ENCODE measurements at places on chromosomes 6 and 20.

DNA sequence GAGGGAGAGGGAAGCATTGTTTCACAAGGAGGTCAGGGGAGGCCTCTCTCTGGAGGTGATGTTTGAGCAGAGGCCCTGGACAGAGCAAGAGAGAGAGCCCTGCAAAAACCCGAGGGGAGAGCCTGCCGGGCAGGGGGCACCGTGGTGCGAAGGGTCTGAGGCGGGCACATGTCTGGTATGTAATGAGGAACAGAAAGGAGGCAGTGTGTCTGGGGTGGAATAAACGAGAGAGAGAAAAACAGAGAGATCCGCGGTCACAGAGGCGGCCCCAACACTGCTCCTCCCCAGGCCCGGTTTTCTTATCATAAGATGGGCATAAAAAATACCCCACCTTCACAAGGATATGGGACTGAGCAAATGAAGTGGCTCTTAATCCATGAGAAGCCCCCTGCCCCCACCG lies 119.2 kb downstream of the PREX1 start:
- no peak for DNase-seq

- no peak for DNase-seq
Measured at GRCh38 chr6:79385893-79386292, 151.3 kb downstream of the LCA5 start.

DNA sequence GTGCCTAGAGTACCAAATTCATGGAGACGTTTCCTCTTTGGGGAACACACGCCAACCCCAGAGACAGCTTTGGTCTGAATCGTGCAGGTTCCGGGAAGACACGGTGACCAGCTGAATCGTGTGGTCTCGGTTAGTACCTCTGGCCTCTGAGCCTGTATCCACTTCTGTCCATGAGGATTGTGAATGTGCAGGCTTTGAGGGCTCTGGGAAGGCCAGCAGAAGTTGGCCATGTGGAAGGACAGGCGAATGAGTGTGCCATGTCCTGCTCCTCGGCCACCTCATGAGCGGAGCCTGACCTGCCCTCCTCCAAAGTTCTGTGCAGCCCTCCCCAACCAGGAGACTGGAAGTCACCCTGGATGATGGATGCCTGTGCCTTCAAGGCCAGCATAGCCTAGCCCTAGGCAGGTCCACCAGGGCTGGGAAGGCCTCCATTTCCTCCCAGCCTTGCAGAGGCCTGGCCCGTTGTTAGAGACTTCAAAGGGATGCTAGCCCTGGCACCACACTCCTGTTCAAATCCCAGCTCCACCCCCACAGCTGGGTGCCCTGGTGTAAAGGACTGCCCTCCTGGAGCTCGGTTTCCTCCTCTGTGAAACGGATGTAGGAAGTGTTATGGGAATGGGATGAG lies 1.7 kb upstream of the TMEM74B start:
- DNase-seq, result peak; percentile 26

DNA sequence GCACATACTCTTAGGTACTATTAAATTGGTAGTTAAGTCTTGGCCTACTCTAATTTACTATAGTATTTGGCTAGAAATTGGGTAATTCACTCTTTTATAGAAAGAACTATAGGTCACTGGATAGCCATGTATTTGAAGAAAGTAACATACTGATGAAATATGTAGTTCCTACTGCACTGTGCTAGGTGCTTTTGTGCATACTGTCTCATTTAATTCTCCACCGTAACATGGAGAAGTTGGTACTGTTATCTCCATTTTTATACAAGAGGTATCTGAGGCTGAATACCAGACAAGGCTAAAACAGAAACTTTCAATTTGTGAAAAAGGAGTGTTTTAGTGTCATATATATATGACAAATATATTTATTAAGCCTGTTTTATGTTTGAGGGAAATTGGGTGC lies 29.8 kb downstream of the AFDN start:
- DNase-seq, result no peak

DNA sequence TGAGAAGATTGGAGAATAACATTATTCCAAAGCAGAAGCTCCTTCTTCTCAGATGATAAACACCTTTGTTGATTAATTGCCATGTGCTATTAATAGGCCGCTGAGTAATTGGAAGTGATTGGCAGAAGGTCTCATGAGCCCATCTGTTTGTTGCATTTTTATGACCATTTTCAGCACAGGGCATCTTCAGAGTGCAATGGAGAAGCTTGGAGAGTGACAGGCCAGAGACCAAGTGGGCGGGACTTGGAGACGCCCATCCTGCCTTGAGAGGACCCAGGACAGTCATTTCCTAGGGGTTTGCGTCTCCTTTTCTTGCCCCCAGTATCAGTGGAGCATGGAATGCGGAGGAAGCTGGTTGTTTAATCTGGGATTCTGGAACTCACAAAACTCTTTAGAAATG lies 89.5 kb downstream of the CDH4 start:
- no peak for DNase-seq

DNA sequence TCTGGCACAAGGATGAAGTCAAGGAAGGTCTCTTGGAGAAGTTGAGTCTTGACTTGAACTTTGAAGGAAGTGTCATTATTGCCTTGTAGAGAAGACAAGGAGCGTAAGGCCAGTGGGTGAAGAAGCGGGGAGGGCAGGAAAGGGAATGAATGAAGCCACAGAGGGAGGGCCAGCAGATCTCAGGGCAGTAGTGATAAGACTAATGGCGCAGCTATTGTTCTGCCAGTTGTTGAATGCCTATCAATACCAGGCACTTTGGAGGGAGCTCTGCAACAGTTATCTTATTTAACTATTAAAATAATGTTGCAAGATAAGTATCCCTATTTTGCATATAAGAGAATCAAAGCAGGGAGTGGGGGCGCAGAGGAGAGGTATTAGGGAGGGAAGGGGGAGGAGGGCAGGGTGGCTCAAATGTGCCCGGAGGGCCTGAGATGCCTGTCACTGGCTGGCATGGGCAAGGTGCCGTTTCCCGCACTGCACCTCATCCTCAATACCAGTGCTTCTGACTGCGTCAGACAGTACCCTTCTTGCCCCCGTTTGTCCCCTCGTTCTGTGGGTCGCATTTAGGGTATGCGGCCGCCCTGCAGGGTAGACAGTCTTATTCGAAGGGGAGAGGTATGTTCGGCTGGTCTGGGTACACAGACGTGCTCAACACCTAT lies 109.8 kb downstream of the ZDHHC14 start:
- DNase-seq, result no peak

- peak; percentile 98 for DNase-seq
Measured at GRCh38 chr6:36196880-36197548, 470 bp downstream of the BRPF3 start.

DNA sequence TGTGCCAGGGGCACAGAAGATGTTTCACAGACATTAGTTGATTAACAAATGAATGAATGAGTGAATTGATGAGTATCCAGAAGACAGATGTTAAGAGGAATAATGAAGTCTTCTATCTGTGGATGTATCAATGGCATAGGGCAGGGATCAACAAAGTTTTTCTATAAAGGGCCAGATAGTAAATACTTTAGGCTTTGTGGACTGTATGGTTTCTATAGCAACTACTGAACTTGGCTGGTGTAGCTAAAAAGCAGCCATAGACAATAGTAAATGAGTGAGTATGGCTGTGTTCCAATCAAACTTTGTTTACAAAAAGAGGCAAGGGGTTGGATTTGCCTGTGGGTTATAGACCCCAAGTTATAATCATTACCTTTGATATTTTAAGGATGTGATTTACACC lies 144.0 kb downstream of the PRL start:
- no peak for DNase-seq

Measured in small intestine (tissue), 16 donors.